ENCODE measurements at places on chromosomes 3 and 15.

- no peak for DNase-seq
These were observed 209.9 kb upstream of the MRPL3 start for GRCh38 chr3:131712662-131713061.

GRCh38 chr15:36275656-36276055 lies 303.8 kb upstream of the CDIN1 start:
- DNase-seq, result no peak

- DNase-seq, result no peak
These were observed 112.2 kb downstream of the CHL1 start for GRCh38 chr3:308597-309321.

DNA sequence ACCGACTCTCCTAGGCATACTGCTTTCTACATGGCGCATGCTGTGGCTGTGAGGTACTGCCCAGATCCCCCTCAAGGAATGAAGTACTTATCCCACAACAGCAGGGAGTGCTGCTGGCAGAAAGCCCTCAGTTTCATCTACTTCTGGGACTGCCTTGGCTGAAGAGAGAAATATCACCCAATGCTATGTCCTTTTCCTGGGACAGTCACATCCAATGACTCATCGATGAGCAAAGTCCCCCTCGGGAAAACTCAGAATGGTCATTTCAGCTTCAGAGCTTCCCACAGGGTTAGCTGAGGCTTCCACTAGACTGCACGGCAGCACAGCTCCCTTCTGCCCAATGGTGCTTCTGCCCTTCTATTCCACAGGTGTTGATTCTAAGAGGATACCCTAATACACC lies 3.6 kb upstream of the NMD3 start:
- DNase-seq, result no peak

GRCh38 chr15:54575586-54575985 lies 597.3 kb downstream of the UNC13C start:
- no peak for DNase-seq

GRCh38 chr15:82312586-82313349 lies 36.5 kb downstream of the GOLGA6L10 start:
- DNase-seq, result no peak

GRCh38 chr3:177430653-177431052 lies 233.4 kb upstream of the TBL1XR1 start:
- no peak for DNase-seq

- no peak for DNase-seq
These were observed 5.6 kb upstream of the APPL1 start for GRCh38 chr3:57221883-57222282.

DNA sequence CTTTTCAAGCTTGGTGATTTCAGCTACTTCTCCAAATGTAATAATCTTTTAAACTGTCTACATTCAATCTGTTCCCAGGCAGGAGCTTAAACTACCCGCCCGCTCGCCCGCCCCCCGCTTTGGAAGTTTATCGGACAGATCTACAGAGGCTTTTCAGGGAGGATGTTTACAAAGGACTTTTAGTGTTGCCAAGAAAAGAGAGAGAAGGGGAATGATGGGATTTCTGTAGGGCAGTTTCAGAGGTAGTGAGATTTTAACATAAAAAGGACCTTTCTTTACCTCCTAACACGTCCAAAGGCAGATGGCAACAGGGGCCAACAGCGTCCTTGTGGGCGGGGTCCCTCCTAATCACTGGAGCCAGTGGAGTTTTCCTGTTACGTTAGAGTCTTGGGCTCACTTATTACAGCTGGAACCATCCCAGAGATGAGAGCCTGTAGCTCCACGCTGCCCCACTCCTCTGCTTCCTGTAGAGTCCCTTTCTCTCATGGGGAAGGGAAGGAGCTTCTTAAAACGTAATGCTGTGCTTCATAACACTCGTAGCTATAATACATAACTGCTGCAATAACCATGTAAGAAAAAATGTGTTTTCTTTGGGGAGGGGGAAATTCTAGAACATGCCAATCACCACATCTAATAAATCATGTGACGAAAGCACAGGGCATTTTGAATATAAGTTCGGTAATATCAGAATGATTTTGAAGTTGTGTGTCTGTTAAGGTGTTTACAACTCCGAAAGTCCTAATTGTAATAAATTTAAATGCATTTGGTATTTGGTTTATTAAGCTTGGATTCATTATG lies 30.9 kb downstream of the HES1 start:
- DNase-seq, result no peak

DNA sequence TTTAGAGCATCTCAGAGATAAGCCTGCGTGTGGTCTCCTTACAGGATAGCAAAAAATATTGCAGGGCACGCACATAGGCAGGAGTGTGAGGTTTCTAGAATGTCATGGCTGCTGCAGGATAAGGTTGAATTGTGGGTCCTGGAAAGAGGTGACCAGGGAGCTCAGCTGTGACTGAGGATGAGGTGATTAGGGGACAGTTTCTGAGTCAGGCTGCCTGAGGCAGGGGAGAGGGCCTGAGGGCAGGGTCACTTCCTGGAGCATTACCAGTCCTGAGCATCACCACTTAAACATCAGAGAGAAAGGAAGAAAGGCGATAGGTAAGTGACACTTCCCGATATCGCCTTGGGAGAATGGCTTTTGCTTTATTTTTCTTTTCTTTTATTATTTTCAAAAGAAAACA lies 813.8 kb downstream of the TUSC7 start:
- DNase-seq, result no peak

DNA sequence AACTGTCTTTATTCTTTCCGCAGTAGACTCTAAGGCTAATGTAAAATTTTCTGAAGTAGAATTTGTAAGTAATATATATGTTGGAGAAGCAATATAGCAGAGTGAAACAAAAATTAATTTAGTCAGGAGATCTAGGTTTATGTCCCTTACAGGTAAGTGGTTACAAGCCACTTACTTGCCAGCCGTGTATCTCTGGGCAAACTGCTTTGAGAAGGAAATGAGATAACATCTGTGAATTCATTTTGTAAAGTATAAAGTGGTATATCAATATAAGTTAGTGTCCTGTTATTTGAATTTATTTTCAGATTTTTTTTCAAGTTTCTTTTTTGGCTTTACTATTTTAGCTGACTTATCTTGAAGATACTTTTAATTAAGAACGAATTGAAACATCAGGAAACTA lies 5.5 kb downstream of the DAZL start:
- no peak for DNase-seq

GRCh38 chr3:1380926-1381646 lies 288.3 kb downstream of the CNTN6 start:
- DNase-seq, result peak; percentile 21

GRCh38 chr3:159263750-159264553 lies 462.1 kb downstream of the MFSD1 start:
- DNase-seq, result no peak

- no peak for DNase-seq
These were observed 17.1 kb upstream of the DUSP7 start for GRCh38 chr3:52073490-52073889.

DNA sequence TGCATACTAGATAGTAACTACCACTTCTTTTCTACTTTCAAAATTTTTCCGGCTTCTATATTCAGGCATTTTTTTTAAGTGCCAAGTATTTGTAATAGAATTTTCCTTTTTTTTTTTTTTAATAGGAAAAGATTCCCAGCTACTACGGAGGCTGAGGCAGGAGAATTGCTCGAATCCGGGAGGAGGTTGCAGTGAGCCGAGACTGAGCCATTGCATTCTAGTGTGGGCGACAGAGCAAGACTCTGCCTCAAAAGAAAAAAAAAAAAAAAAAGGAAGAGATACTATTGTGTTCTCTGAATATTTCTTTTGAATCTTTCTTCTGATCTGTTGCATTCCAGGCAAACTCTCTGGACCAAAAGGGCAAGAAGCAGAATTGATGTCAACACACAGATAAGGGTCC lies 557.3 kb downstream of the FGF12 start:
- DNase-seq, result no peak

- DNase-seq, result no peak
These were observed 166.2 kb upstream of the NSMCE3 start for GRCh38 chr15:29435811-29436210.

DNA sequence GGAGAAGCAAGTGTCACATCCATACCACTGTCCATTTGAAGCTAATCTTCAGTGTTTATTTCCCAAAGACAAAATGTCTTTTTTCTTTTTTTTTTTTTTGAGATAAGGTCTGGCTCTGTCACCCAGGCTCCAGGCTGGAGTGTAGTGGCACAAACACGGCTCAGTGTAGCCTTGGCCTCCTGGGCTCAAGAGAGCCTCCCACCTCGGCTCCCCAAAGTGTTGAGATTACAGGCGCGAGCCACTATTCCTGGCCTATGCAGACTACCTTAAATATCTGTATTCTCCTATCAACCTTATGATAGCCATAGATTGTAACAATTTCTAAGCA lies 27.7 kb upstream of the VPS33B start:
- no peak for DNase-seq

DNA sequence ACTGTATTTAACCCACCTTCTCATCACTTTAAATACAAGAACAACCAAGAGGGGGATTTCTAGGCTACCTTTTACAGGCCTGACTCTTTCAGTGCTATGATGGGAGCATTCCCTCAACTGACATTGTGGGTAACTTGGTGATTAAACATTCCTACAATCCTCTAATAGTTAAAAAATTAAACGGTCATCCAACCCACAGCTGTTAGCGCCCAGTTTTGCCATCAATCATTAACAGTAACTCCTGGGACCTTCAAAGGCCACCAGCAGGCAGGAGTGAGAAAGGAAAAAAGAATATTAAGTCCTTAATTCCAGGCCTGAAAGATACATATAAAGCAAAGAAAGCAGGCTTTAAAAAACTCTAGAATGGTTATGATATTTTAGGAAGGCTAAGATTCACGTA lies 512.1 kb downstream of the MAGI1 start:
- no peak for DNase-seq

GRCh38 chr3:178437236-178437635 lies 99.0 kb upstream of the KCNMB2 start:
- no peak for DNase-seq

DNA sequence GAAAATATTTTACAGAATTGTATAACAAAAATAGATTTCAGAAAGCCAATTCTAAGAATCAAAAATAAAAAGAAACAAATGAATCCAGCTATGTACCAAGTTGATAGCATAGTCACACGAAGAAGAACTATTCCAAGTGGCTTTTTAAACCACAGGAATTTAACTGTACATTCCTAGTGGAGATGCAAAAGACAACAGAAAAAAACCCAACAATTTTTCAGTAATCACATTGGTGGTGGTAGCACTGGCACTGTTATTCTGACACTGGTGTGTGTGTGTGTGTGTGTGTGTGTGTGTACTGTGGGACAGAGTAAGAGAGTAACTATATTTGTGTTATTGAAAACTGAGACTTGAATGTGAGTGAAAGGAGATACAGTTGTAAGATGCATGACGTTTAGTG lies 9.1 kb downstream of the BFSP2 start:
- no peak for DNase-seq

GRCh38 chr3:31562525-31562924 lies 29.8 kb downstream of the STT3B start:
- no peak for DNase-seq

GRCh38 chr15:92400573-92400972 lies 6.9 kb downstream of the ST8SIA2 start:
- no peak for DNase-seq

DNA sequence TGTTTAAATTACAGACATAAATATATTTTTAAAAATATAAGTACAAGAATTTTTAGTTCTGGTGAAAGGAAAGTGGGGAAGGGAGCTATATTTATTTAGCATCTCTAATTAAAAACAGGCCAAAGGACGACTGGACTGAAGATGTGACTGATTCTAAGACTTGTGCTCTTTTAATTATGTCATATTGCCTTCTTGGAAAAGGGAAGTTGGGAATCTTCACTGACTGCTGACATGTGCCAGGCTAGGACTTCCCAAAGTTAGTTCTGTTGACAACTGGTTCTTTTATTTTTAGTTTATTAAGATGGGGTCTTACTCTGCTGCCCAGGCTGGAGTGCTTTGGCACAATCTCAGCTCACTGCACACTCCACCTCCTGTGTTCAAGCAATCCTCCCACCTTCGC lies 13.5 kb downstream of the CNOT10 start:
- no peak for DNase-seq

DNA sequence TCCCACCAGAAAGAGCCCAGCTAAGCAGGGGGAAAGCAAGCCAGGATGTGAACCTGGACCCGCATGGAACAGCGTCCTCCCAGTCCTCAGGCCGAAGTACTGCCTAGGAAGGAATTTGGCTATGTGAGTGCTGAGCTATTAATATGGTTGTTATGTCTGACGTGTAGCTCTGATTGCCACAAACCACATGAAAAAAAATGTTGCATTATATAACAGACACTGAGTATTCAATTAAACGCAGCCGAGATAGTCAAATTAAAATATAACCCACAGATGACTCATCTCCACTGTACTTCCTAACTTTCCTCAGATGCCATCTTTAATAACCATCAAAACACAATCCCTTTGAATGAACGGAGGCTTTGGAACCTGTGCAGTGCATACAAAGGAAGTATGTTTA lies 111.1 kb downstream of the GABRB3 start:
- no peak for DNase-seq

GRCh38 chr3:9820543-9820942 lies 10.5 kb downstream of the TTLL3 start:
- DNase-seq, result no peak

GRCh38 chr15:30906366-30906765 lies 2.7 kb downstream of the FAN1 start:
- DNase-seq, result no peak

DNA sequence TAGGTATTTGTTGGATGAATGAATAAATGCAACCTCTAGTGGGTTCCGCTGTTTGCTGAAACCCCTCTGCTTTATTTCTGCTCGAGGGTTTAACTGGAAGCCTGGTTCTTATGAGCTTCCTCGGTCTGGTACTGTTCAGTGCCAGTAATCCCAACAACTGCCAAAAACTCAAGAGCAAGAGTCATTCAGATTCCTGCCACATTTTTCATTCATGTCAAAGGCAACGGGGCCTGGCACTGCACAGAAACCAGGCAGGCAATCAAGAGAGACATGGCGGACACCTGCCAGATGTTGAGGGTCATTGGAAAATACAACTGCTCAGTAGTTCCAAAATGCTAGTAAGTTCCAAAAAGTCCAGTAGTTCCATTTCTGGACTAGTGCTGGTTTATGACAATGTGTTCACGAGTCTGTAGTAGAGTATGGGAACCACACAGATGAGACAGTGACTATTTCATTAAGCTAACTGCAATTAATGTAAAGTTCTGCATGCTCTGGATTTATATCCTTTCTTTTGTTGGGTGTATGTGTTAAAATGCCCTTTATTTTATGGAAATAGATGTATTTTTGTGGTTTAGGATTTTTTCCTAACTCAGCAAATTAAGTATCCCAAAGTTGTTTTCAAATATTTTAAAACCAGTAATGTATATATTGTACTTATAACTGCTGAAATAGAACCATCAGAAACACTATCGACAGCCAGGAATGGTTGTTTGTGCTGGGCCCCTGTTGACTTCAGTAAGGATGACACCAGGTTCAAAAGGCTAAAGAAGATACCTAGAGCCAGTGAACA lies 22.7 kb upstream of the TMEM41A start:
- DNase-seq, result no peak
